Activated T-cell treated with anti-CD3 and anti-CD28 coated beads, Interleukin-2, amount 50 U/mL, for 24 hours (primary cell): ENCODE measurements at places on chromosomes 13 and 19.

DNA sequence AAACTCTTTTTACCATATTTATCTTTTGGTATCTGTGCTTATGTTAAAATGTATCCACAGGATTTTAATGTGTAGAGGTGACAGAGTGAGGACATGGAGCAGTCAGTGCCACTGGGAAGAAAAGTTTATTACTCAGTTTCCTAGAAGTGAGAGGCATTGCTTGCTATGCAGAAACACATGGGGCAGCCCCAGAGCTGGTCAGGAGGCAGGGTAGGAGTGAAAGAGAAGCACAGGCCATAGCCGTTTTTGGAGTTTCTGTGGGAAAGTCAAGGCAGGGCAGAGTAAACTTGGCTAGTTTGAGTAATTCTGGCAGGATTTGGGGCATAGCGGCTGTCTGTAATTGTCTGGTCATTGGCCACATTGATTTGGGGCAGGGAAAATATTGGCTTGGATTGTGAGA, 370.9 kb downstream of the FGF9 start:
- no peak for DNase-seq

DNA sequence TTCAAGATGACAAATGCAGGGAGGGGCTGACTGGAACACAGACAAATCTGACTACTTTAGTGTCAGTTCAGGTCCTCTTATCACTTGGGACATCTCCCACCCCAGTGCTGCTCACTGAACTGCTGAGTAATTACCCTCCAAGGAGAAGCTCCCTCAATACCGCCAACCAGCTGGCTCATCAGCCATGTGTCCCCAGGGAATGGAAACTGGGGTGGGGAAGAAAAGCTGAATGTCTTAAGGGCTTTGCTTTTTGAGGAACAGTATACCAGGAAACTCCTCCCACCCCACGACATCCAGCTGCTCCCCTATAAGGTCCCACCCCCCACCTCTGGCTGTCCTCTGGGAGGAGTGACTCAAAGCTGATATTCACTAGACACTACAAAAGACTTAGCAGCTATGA, 2.0 kb downstream of the ZNF823 start:
- DNase-seq, result no peak

GRCh38 chr13:96403241-96403640, 313.3 kb downstream of the HS6ST3 start:
- DNase-seq, result no peak

GRCh38 chr13:111329641-111330040, 9.2 kb downstream of the TEX29 start:
- no peak for DNase-seq

DNA sequence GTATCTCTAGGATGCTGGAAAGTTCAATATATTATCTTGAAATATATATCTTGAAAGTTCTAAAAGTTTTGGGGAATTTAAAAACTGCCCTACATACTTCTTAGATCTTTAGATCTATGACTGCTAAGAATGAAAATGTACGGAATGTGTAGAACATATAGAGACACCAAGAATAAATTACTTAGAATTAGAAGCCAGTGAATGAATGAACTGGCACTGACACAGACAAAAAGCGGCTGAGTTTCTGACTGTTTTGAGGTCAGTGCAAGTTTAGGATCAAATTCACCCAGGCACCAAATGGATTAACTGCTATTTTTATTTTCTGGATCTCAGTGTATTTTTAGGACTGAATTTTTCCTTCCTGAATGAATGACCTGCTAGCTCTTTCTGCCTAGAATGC, 411.2 kb downstream of the KCTD12 start:
- DNase-seq, result no peak
